Body of pancreas (tissue), 4 donors: ENCODE measurements at places on chromosomes 12 and 14.

DNA sequence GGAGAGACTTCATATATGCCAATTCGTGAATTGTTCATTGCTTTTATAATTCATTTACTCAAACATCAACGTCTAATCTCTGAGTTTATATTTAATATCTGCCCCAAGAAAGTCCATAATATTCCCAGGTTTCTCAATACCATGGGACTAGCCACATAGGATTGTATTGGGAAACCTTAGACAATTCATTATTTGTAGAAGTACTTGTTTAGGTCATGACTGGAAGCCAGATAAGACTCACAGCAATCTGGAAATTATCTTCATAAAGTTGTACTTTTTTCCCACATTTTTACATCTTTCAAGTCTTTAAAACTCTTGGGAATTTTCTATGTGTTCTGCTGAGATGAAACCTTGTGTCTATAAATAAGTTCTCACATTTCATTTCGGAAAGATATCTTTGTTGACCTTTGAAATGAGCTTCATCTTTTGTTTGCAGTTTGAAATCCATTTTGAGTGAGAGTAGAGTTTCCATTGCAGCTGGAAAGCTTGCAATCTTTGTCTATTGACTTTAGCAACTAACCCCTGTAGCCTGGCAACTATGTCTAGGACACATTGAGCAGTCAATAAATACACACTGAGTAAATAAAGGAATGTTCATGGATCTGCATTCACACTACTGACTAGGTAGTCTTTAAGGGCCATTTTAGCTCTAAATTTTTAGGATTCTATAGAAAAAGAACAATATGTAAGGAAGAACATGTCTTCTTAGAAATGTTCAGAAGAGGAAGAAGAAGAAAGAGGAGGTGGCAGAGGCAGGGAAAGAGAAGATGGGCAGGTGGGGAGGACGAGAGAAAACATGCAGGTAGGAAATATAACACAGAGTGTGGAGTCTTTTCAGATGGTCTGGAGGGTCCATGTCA is 154.4 kb downstream of the LRIG3 start:
- peak; percentile 30 for DNase-seq

DNA sequence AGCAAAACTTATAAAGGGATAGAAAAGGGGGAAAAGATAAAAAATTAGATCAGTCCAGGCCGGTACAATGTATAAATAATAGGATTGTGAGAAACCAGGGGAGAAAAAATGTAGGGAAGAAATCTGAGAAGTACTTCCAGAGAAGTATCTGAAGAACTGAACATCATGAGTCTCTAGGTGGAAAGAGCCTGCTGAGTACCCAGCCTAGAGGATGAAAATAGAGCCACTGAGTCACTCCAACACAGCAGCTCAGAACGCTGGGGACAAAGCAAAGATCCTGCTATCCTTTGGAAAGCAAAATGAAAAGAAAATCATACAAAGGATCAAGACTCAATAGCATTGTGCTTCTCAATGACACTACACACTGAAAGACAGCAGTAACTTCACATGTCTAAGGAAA is 138.0 kb downstream of the ANO6 start:
- DNase-seq = no peak

GRCh38 chr12:15265875-15266274 is 44.7 kb upstream of the RERG start:
- DNase-seq = no peak

- no peak for DNase-seq
Measured at GRCh38 chr12:32407795-32408194, 8.4 kb downstream of the FGD4 start.

DNA sequence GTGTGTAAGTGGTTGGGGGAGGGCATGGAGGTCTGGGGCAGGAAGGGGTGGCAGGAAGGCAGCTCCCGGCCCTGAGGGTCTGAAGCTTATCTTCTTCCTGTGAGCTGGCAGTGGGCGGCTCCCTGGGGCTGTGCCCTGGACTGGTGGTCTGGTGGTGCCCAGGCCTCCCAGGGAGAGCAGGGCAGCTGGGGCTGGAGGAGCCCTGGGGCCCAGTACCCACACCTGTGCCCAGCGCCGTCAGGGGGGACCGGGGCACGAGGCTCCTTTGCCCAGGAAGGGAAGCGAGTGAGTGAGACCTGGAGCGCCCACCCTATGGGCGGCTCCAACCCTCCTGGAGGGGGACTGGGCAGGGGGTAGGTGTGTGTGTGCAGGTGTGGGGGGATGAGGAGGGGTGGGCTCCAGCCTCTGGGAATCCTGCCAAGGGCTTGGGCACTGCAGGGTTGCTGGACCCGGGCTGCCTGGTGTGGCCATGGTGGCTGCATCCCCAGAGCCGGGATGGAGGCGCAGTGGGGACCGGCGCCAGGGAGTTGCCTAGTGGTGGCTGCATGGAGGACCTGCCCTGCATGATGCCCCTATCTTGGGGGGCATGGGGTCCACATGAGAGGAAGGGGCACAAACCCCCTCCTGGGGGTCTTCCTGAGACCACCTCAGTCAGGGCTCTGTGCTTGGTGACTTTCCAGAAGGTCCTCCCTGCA is 353.6 kb downstream of the TMEM121 start:
- DNase-seq = peak; percentile 12

DNA sequence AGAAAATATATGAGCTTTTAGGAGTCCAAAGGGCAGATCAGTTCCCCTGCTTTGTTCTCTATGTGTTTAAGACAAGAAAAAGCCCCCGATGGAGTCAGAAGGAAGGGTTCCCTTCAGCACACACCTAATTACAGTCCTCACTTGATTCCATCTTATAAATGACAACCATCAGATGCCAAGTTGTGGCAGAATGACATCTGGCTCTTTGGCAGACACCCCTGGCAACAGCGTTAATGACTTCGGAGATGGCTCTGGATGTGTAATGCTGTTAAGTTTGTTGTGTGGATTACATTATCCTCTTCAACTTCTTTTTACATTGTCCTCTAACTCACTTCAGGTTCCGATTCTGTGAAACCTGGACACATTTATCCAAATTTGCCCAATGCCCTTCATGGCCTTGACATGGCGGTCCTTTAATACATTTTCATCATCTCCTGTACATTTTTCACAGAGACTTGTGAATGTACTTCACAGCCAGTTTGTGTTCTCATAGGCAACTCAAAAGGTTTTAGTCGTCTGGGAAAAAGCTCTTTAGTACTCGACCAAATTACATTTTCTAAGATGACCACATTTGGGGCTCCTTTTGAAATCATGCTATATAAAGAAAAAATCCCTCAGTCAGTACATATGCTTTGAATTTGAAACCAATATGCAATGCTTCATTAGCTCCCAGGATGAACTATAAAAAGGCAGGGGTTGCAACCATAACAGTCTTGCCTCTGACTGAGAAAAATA is 667.8 kb downstream of the NOVA1 start:
- no peak for DNase-seq

DNA sequence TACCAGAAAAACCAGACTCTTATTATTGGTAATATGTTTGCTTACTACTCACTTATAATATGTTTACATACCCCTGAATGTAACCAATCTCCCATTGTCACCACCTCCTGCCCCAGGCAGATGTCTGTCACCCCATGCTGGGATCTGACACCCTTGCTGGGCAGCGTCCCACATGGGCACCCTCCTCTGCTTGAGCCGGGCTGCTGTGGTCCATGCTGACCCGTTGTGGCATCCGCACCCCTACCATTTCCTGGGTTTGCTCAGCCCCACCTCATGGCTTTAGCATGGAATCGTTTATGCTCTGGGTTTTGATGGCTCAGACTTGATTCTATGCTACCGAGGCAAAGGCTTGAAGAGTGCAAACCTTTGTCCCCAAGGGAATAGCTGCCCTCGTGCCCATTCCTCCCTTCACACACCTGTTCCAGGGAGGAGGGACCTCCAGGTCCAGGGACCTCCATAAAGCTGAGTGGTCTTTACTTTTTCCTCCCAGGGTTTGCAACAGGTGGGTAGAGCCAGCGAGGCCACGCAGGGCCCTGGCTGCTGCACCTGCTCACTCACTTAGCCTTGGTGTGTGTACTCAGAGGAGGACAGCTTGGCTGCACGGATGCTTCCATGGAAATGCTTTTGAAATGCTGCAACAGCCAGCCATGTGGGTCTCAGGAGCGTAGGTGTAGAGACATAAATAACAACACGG is 68.7 kb downstream of the PRMT8 start:
- DNase-seq = no peak

DNA sequence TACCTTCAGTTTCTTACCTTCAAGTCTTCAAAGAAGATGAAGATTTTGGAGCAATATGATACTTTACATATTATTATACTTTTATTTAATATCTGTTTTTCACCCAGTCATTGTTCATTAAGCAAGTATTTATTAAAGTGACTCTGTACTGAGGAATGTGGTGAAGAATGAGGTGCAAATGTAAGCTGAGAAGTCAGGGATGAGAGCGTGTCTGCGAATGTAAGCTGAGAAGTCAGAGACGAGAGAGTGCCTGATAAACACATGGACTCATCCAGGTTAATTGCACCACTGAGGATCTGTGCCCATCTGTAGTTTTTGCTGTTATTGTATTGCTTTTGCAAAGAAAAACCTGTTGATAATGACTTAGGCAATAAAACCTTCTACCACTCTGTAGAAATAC is 211.9 kb upstream of the FAR2 start:
- no peak for DNase-seq

GRCh38 chr14:56949828-56950227 is 139.5 kb upstream of the OTX2 start:
- DNase-seq = peak; percentile 60

GRCh38 chr12:89825591-89826449 is 117.2 kb upstream of the ATP2B1 start:
- DNase-seq = no peak

DNA sequence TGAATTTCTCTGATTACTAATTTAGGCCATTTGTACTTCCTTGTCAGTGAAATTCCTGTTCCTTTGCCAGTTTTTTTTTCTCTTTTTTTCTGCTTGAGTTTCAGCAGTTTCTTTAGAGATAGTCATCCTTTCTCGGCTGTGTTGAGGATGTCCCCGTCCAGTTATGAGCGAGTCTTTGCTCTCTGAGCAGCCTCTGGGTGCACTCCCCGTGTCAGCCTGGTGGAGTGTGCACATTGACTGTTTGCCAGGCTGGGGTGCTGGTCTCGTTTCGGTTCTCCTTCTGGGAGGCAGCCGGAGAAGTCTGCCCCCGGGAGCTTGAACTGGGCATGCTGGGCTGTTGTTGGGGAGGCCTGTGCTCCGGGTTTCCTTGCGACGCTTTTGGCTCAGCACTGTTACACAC is 3.0 kb downstream of the PACS2 start:
- no peak for DNase-seq

DNA sequence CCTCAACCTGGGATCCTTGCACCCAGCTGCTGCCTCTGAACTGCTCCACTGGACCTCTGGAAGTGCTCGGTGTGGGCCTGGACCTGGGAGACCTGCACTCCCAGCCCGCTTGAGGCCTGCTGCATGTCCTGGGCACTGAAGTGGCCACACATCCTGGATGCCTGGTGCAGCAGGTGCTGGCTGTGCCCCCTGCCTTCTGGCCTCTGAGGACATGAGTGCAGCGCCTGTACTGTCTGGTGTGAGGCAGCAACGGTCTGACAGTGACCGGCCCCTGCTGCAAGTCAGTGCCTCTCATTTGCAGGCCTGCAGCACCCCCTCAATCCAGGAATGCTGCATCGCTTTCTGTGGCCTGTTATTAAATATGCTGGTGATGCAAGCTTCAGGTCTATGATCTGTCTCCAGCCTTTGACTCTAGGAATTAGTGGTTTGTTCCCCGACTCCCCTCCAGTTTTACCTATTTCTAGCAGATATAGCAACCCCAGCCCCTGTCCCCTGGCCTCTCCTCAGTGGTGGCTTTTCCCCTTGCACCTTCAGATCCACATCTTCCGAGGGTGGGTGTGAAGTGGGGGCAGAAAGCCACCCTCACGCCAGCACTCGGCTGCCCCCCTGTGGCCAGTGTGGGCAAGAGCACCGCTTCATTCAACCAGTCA is 3.6 kb downstream of the SMIM41 start:
- DNase-seq = peak; percentile 53

GRCh38 chr12:128079446-128079845 is 187.5 kb upstream of the TMEM132C start:
- DNase-seq = no peak

- DNase-seq = peak; percentile 50
Measured at GRCh38 chr12:53974084-53975063, at the start of gene HOTAIR. Gene HOTAIR (minus strand): TSS chr12:53974954.

DNA sequence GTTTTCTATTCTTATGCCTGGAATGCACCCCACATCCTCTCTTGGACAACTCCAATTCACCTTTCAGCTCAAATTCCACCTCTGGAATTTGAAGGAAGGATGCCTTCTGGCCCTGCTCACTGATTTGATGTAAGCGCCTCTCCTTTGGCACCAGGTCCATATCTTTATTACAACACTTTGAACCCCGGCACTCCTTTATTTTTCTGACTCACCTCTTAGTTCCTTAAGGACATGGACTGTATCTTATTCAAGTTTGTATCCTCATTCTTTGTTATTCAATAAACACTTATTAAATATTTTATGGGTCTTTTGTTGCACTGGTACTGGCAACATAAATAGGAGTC is 3.1 kb downstream of the GALC start:
- DNase-seq = no peak

- DNase-seq = no peak
Measured at GRCh38 chr12:127729381-127729780, 537.6 kb upstream of the TMEM132C start.

GRCh38 chr12:58413794-58414193 is 472.4 kb downstream of the ATP23 start:
- DNase-seq = no peak

GRCh38 chr12:82375201-82375600 is 16.9 kb downstream of the METTL25 start:
- no peak for DNase-seq

- no peak for DNase-seq
Measured at GRCh38 chr14:98564541-98564940, 707.5 kb downstream of the BCL11B start.

DNA sequence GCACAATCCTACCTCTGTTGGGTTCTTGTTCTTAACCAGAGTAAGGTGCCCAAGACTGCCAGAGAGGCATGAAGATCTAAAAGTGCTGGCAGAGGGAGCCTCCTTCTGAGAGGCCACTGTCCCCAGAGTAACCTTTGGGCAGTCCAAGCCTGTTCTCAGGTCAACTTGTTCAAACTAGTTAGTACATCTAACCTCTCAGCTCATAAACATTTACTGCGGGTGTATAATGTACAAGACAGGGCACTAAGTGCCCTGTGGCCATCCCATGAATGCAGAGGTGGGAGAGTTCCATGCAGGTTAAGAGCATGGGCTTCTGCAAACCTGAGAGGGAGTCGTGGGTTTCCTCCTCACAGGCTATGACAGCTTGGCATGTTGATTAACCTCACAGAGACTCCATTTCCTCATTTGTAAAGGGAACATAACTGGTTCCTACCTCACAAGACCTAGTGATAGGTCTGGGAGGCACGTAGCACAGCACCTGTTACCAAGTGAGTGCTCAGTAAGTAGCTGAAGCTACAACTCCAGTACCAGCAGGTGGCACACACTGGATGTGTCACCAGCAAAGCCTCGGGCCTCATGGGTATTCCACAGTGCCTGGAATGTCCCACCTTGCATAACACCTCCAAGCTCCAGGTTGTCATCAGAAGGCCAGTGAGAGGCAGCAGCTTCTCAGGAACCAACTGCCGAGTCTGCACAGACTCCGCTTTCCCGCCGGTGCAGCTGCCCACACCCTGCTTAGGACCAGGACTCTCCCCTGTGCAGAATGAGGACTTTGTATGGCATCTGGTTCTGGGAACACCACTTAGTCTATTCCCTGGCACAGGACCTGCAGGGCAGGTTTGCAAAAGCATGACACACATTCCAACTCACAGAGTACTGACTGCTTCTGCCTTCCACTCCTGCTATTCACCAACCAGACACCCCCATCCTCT is 4.4 kb downstream of the VDR start:
- peak; percentile 72 for DNase-seq

- DNase-seq = no peak
Measured at GRCh38 chr12:106865683-106866082, 90.0 kb upstream of the TMEM263 start.

GRCh38 chr14:102575160-102575845 is 17.1 kb upstream of the RCOR1 start:
- DNase-seq = no peak
